ENCODE measurements at places on chromosomes 2 and 18.
A peak's percentile ranks its signal among the peaks of the same experiment; 100 is the strongest.

DNA sequence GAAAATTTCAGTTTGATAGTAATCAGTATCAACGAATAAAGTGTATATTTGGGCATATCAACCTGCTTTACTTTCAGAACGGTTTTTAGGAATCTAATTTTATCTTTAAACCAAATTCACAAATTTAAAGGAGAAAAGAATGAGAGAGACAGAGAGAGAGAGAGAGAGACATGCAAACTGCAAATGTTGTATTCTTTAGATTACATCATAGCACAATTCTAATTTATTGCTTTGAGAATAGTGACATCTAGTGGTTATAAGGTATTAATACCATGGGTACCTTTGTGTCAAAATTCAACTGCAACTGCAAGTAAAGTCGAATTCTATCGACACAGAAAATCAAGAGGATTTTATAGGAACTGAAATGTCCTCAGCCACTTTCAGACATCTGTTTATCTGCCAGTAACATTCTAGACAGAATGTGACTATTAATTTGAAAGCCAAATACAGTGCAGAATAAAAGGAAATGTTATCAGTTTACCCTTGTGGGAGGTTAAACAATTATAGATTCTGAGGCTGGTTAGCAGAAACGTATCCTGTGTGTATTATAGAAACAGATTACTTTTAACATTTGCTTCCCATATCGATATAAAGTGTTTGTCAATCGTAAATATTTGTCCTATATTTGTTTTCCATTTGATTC, 529.8 kb upstream of the VRK2 start:
- no peak for DNase-seq

GRCh38 chr2:71894261-71894660, 253.4 kb downstream of the CYP26B1 start:
- DNase-seq = no peak

DNA sequence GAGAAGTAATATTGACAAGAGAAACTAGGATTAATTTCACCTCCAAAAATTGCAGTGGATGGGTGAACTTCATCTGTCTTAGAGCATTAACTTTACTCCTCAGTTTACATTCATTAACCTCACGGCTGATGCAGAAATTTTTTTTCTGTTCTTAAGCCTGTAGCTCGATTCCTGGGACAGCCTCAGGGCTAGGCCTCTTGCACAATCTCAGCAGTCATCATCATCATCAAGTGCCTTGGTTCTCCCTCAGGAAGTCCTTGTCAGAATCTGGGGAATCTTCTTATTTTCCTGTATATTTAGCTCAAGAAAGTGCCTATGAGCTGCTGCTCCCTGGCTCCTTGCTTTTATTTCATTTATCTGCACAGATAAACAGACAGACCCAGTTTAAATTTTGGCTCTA, 1272.2 kb upstream of the LRRTM1 start:
- DNase-seq = no peak

DNA sequence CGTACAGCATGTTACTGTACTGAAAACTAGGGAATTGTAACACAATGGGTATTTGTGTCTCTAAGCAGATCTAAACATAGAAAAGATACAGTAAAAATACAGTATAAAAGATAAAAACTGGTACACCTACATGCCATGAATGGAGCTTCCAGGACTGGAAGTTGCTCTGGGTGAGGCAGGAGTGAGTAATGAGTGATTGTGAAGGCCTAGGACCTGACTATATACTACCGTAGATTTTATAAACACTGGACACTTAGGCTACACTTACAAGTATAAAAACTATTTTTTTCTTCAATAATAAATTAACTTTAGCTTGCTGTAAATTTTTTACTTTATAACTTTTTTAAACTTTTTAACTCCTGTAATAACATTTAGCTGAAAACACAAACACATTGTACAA, 324.4 kb upstream of the TNP1 start:
- DNase-seq = no peak

DNA sequence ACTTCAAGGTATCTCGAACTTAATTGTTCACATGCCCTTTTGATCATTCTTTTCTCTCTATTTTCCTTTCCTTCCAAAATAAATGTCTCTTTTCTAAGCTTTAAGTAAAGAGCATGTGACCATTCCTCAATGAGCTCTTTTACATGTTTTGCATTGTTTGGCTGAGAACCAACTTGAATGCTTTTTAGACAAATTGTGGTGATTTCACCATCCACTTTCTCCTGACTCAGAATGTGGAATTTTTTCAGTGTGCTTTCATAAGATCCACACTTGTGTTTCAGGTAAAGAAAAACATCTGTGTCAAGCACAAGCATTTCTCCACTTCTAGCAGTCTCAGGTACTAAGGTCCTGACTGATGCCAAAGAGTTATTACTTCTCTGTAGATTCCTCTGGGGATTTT, 10.7 kb downstream of the RBM43 start:
- DNase-seq = no peak

DNA sequence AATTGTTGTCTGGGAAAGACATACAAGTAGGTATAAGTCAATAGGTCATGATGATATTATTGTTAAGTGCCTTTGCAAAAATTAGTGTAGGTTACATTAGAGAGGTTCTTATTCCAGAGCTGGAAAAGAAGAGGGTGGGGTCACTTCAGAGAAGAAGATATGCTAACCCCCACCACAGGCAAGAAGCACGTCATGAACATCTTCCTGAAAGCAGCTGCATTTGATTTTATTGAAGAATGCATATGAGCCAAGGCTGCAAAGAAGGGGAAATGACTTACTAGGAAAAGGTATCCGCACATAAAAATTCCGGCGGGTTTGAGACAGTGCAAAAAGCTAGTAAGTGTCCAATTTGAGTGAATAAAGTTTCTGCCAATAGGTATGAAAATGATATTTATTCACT, 195.3 kb upstream of the CDH2 start:
- no peak for DNase-seq

DNA sequence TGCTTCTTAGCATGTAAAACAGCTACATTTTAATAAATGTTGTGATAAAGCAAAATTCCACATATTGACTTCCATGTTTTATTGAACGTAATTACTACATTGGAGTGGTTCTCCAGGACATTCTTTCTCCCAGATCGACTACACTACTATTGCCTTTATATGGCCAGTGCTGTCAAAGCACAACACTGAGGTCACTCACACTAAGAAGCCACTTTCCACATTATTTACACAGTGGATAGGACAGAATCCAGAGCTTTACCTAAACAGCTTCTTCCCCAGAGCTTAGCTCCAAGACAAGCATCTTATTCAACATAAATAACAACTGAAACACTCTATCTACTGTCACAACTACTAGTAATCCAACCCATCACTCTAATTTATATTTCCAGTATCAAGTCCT, 73.9 kb upstream of the WDR75 start:
- DNase-seq = no peak

- no peak for DNase-seq
Observed at GRCh38 chr2:113760400-113760799, 4.0 kb upstream of the SLC35F5 start.

DNA sequence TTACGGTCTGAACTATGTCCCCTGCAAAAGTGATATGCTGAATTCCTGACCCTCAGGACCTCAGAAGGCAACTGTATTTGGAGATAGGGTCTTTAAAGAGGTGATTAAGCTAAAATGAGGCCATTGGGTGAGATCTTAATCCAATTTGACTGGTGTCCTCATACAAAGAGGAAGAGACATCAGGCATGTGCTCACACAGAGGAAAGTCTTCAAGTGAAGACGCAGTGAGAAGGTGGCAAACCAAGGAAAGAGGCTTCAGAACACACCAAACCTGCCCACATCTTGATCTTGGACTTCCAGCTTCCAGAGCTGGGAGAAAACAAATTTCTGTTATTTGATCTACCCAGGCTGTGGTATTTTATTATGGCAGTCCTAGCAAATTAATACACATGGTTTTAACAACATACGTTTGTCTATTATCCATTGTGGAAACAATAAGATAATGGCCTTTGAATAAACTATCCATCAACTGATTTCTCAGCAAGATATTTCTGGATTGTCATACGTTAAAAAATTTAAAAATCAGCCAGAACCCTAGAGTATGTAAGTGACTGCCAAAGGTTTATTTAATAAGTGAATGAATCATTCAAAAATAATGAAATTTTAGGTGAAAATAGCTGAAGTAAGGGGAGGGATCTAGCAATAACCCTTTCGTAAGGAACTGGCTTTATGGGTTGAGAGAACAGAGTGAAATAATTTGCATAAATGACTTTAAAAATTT, 6.5 kb downstream of the WIPF1 start:
- no peak for DNase-seq

- DNase-seq = no peak
Observed at GRCh38 chr2:9214873-9215272, 8.3 kb downstream of the ASAP2 start.

DNA sequence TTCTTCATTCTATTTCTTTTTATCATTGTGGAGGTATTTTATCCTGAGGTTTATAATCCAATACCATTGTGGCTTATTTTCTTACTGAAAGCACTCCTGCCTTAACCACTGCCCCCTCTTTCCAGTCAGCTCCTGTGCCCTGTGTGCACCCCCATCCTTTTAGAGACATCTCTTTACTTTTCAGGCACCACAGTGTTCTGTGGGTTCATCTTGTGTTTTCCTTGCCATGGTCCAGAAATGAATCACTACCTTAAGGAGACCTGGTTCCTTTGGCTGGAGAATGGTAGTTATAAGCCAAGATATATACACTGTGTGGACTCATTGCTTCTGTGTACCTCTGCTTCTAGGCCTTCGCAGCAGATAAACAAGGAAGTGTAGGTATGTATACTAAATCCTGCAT, 278.3 kb downstream of the PTGR3 start:
- DNase-seq = no peak

- DNase-seq = no peak
Observed at GRCh38 chr2:160006475-160006874, 55.9 kb downstream of the PLA2R1 start.

- no peak for DNase-seq
Observed at GRCh38 chr2:15337996-15338666, 223.0 kb downstream of the NBAS start.

- no peak for DNase-seq
Observed at GRCh38 chr2:216215658-216216390, 106.7 kb downstream of the XRCC5 start.

DNA sequence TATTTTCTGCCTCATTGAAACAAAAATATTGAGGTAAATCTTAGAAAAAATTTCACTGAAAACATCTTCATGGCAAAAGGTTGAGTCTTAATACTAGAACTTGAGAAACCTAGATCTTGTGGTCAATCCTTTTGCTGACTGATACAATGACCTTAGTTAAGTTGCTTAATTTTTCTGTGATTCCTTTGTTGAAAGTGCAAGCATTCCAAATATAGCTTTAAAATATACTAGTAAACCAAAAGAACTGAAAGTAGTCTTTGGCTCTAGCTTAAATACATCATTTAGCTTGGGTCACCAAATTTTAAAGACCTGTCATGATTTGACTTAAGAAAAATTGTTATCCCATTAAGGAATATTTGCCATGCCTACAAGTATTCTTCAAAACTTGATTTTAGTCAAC, 16.7 kb downstream of the BMP10 start:
- DNase-seq = no peak

DNA sequence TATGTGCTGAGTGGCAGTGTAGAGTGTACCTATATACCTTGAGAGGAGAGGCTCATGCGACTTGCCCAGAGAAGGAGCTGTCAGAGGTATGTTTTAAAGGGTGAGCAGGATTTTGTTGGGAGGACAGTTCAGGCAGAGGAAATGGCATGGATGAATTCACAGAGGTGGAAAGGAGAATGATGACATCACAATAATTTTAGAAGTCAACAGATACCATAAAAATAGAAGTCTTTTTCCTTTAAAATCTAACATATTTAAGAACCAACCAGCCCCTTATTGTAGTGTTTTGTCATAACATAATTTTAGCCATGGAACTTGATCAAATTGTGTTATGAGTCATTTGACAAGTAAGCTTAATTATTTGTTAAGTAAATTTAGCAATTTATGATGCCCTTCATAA, 538.1 kb upstream of the GYPC start:
- DNase-seq = no peak

GRCh38 chr2:180938451-180938850, 42.0 kb upstream of the UBE2E3 start:
- DNase-seq = no peak

- no peak for DNase-seq
Observed at GRCh38 chr2:201961401-201961800, 72.3 kb upstream of the FZD7 start.

DNA sequence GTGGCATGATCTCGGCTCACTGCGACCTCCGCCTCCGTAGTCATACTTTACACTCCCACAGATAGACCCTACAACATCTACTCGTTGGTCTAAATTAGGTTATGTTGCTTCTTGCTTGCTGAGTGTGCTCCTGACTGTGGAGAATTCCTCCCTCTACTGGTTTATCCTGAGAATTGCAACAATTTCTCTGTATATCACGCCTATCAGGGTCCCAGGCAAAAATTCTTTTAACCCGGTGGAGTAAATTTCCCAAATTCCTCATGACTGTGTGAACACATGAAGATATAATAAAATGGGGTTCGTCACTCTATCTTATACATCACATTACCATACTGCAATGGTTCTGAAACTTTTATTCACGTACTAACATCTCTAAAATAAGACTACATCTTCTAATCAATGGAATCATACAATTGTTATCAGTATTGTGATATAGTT, 156.7 kb downstream of the EVA1A start:
- DNase-seq = peak; percentile 6

GRCh38 chr18:51255693-51256092, 58.2 kb upstream of the MEX3C start:
- no peak for DNase-seq

GRCh38 chr18:47756364-47757016, 174.0 kb downstream of the SMAD2 start:
- DNase-seq = peak; percentile 84

DNA sequence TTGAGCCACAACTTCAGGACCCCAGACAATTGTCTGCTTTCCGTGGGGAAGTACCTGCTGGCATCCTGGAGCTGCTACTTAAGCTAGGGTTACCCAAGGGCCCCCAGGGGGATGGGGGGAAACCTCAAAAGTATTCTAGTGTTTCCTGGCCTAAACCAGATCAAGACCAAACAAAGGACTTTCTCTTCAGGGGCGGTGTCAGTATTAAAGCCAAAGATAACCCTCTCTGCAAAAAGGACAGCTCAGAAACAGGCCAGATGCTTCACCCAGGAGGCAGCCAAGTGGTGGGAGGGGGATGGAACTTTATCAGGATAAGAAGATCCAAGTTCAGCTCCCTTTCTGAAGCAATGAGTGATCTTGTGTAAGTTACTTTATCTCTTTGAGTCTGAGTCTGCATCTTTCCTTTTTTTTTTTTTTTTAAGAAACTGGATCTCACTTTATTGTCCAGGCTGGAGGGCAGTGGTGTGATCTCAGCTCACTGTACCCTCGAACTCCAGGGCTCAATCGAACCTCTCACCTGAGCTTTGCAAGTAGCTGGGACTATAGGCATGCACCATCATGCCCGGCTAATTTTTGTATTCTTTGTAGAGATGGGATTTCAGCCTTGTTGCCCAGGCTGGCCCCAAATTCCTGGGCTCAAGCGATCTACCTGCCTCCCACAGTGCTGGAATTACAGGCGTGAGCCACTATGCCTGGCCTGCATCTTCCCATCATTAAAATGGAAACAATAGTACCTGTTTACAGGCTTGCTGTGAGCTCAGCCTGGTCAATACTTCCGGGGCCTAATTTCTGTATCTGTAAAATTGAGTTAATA, 151.8 kb upstream of the PTPRM start:
- DNase-seq = no peak

- DNase-seq = no peak
Observed at GRCh38 chr2:67186326-67186725, 210.8 kb upstream of the ETAA1 start.

All from endothelial cell (in vitro differentiated cells).